ENCODE measurements at places on chromosomes 13 and 19. TPM values are rescaled to one million over a fixed set of nuclear protein-coding genes. Genes with fewer than 3 reads are reported as not detected.

ADGRE3 gene
- not detected for total RNA-seq

MAG gene
- 0.34 TPM for total RNA-seq

TDRD12 gene
- not detected for total RNA-seq

TMEM86B gene
- 0.73 TPM for total RNA-seq

TJP3 gene
- total RNA-seq, result not detected

C19orf67 gene
- total RNA-seq, result not detected

SLC6A16 gene
- not detected for total RNA-seq

PDE4C gene
- not detected for total RNA-seq

DMAC2 gene
- total RNA-seq, result 31.2 TPM

KIR3DL2 gene
- total RNA-seq, result not detected

METTL21C gene
- total RNA-seq, result not detected

KIR3DL1 gene
- not detected for total RNA-seq

SIGLEC8 gene
- not detected for total RNA-seq

IL12RB1 gene
- not detected for total RNA-seq

NLRP11 gene
- total RNA-seq, result 0.06 TPM

ZNF426 gene
- total RNA-seq, result 15.5 TPM

OLFM4 gene
- total RNA-seq, result not detected

TMPRSS9 gene
- not detected for total RNA-seq

NALCN gene
- 0.19 TPM for total RNA-seq

DAPK3 gene
- 49.3 TPM for total RNA-seq

UGGT2 gene
- 21.4 TPM for total RNA-seq

OR7A5 gene
- not detected for total RNA-seq

ALOX5AP gene
- 1.1 TPM for total RNA-seq

KLK14 gene
- not detected for total RNA-seq

RASGRP4 gene
- not detected for total RNA-seq

All from cardiac ventricle fibroblast (primary cell).